IMR-90 (cell line): ENCODE measurements at places on chromosomes 12 and 14.

- DNase-seq: no peak
Measured at GRCh38 chr12:57628280-57629191, 4.5 kb downstream of the B4GALNT1 start.

- DNase-seq: no peak
Measured at GRCh38 chr14:38367922-38368321, 112.0 kb upstream of the CLEC14A start.

- no peak for DNase-seq
Measured at GRCh38 chr12:130557886-130558765, 158.0 kb downstream of the RIMBP2 start.

DNA sequence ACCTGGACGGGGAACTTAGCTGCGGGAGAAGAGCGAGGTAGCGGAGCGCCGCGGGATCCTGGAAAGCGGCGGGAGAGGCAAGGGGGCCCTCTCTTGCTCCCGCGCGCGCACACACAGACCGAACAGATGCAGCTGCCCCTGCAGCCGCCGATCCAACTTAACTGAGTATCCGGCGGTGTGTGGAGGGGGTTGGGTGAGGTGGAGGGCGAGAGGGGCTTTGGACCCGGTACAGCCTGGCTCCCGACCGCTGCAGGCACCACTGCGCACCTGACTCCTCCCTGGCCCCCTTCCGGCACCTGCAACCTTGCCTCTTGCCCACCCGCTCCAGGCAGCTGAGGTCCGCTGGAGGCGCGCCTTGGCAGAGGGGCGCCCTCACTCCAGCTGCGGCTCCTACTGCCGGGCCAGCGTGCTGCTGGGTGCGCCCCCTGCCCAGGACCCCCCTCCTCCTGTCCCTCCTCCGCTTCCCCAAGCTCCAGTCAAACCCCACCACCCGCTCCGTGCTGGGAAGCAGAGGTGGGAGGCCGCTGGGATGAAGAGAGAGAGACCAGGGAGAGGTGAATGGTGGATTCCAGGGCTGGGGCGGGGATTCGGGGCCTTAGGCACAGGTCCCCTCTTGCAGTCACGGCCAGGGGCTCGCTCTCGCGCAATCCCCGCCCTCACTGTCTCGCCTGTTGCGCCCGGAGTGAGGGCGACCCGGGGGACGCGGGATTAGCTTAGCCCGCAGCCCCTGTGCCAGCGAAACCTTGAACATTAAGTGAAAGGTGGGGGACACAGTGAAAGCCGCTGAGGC lies 2.6 kb downstream of the DIO3 start:
- no peak for DNase-seq

DNA sequence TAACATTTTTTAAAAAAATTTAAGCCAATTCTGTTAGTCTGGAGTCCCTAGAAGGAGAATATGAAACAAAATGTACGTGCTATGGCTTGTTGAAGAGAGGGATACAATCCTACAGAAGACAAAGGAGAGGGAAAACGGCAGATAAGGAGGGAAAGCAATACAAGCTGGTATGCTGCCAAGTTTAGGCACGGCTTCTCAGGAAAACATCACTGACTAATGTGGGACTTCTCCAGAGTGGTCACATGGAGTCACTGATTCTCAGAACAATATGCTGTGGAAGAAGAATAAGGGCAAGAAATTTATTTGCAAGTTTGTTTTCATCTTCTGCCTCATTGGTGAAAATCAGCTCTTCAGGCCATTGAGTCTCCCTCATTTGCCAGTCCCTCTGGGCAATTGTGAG lies 22.9 kb upstream of the NR1H4 start:
- DNase-seq: no peak

DNA sequence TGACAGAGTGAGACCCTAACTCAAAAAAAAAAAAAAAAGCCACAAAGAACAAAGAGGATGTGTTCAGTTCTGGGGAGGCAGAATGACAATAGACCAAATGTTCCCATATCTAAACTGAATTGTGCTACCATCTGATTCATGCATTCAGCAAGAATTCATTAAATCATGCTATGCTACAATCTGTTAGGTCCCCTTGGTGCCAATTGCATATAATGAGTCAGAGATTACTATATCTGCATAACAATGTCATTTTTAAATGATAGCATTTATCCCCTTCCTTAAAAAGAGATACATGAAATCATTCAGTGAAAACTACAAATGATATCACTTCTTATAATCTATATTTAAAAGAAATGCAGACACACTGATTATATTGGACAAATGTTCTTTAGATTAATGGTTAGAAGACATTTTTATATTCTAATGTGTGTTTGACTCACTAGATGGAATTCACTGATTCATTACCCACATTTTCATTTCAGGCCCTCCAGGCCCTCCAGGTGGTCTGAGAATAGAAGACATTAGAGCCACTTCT lies 207.6 kb upstream of the PDZRN4 start:
- DNase-seq: peak; percentile 2

GRCh38 chr12:92010368-92010767 lies 135.3 kb downstream of the BTG1 start:
- no peak for DNase-seq

DNA sequence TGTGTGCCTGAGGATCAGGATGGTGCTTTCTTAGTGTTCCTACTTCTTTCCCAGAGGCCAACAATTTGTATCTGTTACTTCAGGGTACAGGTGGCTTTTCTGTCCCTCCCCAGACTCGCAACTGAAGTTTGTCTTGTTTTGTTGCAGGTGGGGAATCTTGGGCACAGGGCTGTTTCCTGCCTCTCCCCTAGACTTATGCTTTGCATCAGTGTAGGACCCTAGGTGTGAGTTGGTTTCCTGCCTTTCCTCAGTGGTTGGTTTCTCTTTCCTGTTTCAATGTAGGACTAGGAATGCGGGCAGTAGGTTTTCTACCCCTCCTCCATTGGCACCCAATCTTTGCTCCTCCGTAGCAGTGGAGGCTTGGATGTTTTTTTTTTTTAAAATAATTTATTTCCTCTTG lies 87.0 kb downstream of the TRMT5 start:
- no peak for DNase-seq

DNA sequence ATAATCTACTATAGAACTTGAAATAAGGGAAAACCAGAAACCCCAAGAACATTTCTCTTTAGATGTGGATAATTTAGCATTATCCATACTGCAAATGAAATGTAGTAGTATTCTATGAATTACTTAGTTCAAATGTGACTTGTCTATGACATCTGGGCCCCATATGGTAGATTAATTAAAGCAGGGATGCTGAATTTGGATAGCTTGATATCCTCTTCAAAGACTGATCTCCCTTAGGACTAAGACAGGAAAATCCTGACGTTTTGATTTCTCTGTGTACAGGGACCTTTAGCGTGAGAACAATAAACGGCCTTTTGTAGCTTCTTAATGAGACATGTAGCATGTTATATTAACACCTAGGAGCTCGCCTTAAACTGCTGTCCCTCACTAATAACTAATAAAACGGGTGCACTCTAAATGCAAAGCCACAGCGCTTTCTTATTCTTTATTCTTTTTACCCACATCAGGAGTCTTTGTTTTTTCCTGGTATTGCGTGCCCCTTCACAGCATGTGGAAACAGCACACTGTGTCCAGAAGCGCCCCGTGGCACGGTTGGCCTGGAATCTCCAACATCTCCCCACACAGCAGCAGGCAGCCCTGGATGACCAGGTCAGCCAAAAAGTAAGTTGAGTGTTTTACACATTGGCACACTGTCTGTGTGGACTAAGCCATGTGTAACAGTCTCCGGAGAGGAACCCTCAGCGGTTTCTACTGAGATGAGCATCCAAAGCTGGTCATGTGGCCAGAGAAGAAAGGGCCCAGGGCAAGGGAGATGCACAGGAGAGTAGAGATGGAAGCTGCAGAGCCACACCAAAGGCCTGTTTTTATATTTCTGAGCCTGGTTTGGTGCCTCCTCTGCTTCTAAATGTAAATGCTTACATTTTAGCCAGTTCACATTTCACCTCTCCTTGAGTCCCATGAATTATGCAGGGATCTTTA lies 93.1 kb downstream of the SRGAP1 start:
- DNase-seq: no peak

DNA sequence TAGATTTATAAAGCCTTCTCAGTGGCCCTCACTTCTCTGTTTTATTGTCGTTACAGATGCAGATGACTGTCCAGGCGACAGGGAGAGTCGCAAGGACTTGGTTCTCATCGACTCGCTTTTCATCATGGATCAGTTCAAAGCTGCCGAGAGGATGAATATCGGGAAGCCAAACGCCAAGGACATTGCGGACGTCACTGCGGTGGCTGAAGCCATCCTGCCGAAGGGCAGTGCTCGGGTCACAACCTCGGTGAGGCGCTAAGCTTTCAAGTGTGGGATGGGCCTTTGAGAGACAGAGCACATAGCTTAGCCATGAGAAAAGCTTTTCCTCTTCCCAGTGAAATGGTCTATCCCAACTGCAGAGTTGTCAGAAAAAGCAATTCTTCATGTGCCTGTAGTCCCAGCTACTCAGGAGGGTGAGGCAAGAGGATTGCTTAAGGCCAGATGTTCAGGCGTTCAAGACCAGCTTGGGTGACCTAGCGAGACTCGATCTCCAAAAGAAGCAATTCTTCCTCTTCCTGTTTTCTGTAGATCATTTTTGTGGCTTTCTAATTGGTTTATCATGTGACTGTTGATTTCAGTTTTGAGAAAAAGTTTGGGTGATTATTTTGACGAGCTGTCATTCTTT lies 56.4 kb downstream of the EP400 start:
- peak; percentile 15 for DNase-seq

GRCh38 chr12:110424237-110424636 lies 20.7 kb upstream of the ANAPC7 start:
- DNase-seq: no peak

- no peak for DNase-seq
Measured at GRCh38 chr14:71060274-71060673, 153.0 kb downstream of the PCNX1 start.

DNA sequence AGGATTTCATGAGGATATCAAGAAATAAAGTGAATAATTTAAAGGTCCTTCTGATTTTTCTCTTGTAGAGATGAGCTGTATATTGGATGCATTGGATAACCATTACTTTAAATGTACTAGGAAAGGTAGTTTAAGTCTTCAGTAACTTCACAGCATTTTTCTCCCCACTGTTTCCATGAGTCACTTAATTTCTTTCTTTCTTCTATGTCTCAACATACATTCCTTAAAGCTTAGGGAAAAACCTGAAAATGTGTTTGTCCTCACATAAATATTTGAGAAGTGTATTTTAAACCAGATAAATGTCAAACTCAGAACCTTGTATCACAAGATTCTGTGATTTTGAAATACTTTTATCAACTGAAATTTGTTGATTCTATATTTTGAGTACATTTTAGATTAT lies 1970.2 kb upstream of the FLRT2 start:
- DNase-seq: peak; percentile 83

DNA sequence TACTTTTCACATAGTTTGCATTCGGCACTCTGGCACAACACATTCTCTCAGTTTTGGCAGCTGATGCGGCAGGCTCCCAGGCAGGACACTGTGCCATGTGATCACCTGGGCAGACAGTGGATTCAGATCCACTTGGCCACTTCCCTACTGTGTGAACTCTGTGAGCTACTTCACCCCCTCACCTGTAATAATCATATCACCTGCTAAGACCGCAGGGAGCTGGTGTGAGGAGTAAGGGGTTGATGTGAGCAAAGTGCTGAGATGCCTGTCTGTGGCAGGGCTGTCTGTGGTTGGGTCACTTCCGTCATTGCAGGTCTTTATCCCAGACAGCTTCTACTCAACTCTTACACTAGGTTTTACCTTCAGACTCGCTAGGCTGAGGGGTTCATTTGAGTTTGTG lies 50.4 kb upstream of the AMN start:
- DNase-seq: no peak

- no peak for DNase-seq
Measured at GRCh38 chr12:22656831-22657230, 31.9 kb downstream of the ETNK1 start.

GRCh38 chr12:26471560-26471959 lies 276.2 kb downstream of the SSPN start:
- DNase-seq: peak; percentile 68

DNA sequence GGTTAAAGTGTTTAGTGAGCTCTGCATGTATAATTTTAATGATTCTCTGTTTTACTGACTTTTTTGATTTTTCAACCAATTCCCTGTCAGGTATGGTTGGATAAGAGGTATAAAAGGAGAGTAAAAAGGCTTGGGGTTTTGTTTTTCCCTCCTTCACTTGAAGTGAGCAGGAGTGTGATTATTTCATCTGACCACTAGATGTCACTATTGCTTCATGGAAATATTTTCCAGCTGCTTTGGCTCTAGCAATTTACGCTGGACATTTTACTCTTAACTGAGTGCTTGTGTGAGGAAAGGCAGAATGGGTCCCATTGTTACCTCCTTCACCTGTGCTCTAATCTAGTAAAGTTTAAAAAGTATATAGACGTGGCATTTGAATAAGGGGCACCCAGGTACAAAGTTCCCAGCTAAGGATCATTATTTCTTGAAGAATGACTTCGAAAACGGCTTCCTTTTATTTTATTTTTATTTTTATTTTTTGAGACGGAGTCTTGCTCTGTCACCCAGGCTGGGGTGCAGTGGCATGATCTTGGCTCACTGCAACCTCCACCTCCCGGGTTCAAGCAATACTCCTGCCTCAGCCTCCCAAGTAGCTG lies 66.5 kb downstream of the TBC1D30 start:
- peak; percentile 70 for DNase-seq

GRCh38 chr12:106303202-106303820 lies 778 bp downstream of the TCP11L2 start:
- DNase-seq: peak; percentile 60

DNA sequence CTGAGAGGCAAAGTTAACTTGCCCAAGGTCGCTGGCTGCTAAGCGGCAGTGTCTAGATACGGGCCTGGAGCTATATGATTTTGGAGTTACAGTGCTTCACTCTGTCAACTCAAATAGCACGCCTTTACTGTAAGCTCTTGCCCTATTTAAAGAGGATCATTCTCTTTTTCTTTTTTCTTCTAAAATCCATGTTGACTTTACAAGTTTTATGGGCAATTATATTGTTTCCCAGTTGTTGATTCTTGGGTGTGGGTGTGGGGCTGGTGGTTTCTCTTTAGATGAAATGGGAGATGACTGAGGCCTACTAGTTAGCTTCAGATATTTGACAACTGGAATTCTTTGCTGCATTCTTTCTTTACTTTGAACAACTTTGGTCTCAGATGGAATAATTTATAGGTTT lies 70.7 kb downstream of the C12orf75 start:
- DNase-seq: no peak

DNA sequence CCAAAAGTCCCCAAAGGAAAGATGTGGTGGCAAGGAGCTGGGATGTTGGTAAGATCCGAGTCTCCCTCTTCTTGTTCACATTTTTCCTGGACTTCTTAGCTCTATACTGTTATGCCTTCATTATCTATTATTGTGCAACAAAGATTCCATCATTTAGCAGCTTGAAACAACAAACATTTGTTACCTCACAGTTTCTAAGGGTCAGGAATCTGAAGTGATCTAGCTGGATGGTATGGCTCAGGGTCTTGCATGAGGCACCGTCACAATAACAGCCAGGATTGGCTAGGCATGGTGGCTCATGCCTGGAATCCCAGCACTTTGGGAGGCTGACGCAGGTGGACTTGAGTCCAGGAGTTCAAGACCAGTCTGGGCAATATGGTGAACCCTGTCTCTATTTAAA lies 51.1 kb upstream of the KRAS start:
- DNase-seq: peak; percentile 75

GRCh38 chr14:95483309-95484165 lies 32.9 kb downstream of the SYNE3 start:
- DNase-seq: peak; percentile 97
